Neural crest cell (in vitro differentiated cells): ENCODE measurements at places on chromosomes 6 and 20.

GRCh38 chr6:69729870-69730449, 66.8 kb downstream of the LMBRD1 start:
- DNase-seq = no peak

GRCh38 chr6:149433405-149433804, 33.3 kb downstream of the SUMO4 start:
- no peak for DNase-seq

DNA sequence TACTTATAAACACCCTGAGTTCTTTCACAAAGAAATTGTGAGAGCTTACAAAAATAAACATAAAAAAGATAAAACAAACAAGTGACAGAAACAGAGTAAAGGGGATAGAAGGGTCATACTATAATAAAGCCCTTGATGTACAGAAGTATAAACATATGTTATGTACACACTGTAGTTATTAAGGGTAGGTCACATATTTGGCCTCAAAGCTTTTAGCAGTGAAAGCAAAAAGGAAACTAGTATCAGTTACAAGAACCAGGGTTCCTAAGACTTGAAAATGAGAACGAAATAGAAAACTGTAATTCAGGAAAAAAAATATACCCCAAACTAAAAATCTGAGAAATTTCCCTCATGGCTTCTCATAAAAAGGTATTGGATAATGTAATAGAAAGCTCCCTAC, 380.6 kb downstream of the HDGFL1 start:
- no peak for DNase-seq

- no peak for DNase-seq
Observed at GRCh38 chr6:43778131-43778855, 8.3 kb downstream of the VEGFA start.

DNA sequence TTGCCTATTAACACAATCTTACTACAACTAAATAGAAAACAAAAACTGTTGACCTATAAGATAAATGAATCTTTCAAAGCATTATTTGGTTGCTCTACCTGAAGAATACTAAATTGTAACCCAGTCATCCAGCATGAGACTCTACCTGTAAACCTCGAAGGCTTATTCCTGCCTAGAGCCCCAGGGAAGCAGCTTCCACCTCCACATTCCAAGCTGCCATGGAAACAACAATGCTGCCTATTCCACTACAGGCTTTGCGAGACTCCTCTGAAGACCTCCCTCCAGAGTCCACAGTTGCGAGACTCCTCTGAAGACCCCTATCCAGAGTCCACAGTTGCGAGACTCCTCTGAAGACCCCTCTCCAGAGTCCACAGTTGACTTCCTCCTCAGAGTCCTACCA, 15.7 kb downstream of the GMDS start:
- no peak for DNase-seq

GRCh38 chr20:1304710-1305515, 24.0 kb downstream of the SDCBP2 start:
- DNase-seq = no peak

- peak; percentile 72 for DNase-seq
Observed at GRCh38 chr6:138109042-138109997, 2.1 kb upstream of the PERP start.

- DNase-seq = no peak
Observed at GRCh38 chr20:61056627-61057442, 195.2 kb upstream of the CDH4 start.

GRCh38 chr6:96795481-96795880, 41.8 kb downstream of the GPR63 start:
- DNase-seq = no peak

DNA sequence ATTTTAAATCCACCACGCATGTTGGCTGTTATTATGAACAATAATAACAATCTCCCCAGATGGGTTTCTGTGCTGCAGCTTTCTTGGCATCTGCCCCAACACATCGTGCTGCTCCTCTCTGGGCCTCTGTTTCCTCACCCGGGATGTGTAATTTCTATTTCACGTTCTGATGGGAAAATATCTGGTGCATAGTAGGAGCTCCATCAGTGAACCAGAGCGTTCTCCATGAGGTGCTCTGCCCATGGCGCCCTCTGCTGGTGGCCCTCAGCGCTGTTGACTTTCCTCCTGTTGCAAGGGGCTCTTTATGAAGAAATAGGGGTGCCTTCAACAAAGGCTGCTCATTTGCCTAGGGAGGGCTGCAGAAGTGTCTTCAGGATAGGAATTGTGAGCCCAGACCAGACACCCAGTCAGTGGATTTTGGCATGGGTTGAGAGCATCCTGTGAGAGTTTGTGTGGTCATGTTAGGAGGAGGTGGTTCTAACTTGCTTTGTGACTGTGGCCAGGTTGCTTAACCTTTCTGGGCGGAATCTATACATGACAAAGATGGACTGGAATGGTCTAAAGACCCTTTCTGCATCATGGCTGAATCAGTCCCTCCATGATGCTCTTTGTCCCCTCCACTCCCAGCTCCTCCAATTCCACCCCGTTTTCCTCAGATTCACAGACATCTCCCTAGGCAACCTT, 8.1 kb downstream of the SCRT2 start:
- DNase-seq = peak; percentile 59

DNA sequence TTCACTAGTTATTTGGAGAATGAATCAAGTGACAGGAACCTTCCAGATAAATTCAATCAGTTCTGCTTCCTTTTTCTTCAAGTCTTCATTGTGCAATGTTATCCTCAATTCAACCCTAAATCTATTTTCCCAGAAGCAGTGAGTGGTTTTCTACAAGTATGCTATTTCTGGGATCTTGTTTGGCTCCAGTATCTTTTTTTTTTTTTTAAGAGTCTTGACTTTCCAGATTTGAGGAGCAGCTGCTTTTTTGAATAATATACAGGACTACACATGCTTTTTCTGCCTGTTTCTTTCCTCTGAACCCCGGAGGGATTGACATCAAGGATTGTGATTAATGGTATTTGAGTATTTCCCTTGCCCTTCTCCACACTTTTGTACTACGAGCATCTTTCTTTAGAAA, 339.2 kb upstream of the JAG1 start:
- DNase-seq = no peak

GRCh38 chr6:104186831-104187230, 672.9 kb downstream of the HACE1 start:
- no peak for DNase-seq

GRCh38 chr20:35663516-35664465, 909 bp downstream of the CPNE1 start:
- peak; percentile 12 for DNase-seq

DNA sequence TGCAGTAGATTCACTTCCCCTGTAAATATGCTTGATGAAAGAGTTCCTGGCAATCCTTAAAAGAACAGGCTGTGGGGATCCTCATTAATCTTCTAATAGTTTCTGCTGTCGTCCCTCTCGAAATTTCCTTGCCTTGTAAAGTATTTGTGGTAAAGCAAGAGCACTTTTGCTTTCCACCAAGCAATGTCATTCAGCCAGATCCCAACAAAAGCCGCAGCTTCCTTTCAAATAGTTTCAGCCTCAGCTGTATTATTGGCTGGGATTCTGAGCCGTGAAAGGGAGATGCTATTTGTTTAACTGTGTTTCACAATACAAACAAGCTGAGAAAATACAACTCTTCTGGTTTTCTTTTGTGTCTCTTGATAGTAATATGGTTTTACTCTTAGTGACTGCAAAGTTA, 48.9 kb upstream of the EPHA7 start:
- no peak for DNase-seq

GRCh38 chr20:59120491-59120890, 43.1 kb upstream of the ZNF831 start:
- DNase-seq = no peak

DNA sequence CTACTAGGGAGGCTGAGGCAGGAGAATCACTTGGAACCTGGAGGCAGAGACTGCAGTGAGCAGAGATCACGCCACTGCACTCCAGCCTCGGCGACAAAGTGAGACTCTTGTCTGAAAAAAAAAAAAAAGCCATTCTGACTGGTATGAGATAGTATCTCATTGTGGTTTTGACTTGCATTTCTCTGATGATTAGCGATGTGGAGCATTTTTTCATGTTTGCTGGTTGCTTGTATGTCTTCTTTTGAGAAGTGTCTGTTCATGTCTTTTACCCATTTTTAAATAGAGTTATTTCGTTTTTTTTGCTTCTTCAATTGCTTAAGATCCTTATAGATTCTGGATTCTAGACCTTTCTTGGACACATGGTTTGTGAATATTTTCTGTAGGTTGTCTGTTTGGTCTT, 103.5 kb upstream of the SIM1 start:
- no peak for DNase-seq

GRCh38 chr6:121460170-121460569, 24.7 kb downstream of the GJA1 start:
- no peak for DNase-seq
